ENCODE measurements at places on chromosomes 6 and 20.

GRCh38 chr20:51700809-51701285, 67.3 kb downstream of the ATP9A start:
- peak; percentile 38 for DNase-seq

- no peak for DNase-seq
These were observed 52.5 kb downstream of the ALDH5A1 start for GRCh38 chr6:24547243-24547642.

- peak; percentile 69 for DNase-seq
These were observed 80.3 kb upstream of the HTR1E start for GRCh38 chr6:86856937-86857563.

GRCh38 chr6:37704066-37704465, 6.4 kb upstream of the MDGA1 start:
- no peak for DNase-seq

DNA sequence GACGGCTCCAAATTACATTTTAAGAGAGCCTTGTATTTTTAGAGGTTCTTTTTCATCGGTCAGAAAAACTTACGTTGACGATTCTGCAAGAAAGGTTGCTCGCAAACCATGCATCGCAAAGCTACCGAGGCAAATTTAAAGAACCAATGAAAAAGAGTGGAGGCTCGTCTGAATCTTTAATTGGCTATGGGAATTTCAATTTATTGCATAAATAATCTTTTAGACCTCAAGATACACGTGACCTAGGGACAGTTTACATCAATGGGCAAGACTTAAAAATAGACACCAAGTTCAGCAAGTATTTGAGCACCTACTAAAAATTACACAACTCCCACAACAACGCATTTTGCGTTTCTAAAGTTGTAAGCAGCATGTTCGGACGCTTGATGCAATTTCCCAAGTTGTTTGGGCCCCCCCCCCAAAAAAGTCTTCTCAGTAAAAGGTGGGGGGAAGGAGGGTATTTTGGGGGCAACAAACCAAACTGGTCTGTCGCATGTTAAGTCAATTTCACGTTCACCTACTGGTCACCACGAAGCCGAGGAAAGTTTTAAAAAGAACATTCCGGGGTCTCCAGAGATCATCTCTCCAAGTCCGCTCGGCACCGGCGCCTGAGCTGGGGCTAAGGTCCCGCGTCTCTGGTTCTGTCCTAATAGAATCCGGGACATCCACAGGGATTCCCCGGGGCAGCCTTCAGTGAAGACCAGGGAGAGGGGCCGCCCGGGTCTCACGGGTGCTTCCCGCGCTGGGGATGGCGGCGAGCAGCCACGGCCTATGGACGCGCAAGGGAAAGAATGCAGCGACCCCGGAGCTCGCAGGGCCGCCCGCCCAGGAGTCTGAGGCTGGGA, 851 bp downstream of the SNX5 start:
- DNase-seq = no peak

DNA sequence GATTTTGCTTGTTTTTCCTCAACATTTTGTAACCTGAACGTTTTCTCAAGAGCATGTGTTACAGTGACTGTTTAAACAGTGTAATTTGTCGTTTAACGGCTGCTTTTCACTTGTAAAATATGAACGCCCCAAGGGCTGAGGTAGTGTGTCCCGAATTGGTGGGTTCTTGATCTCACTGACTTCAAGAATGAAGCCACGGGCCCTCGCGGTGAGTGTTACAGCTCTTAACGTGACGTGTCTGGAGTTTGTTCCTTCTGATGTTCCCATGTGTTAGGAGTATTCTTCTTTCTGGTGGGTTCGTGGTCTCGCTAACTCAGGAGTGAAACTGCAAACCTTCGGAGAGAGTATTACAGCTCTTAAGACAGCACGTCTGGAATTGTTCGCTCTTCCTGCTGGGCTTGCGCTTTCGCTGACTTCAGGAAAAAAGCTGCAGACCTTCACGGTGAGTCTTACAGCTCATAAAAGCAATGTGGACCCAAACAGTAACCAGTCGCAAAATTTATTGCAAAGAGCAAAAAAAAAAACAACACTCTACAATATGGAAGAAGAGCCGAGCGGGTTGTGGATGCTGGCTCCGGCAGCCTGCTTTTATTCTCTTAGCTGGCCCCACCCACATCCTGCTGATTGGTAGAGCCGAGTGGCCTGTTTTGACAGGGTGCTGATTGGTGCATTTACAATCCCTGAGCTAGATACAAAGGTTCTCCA, 25.1 kb upstream of the TRIM27 start:
- no peak for DNase-seq

- DNase-seq = no peak
These were observed 83.1 kb upstream of the FOXQ1 start for GRCh38 chr6:1228754-1229191.

- DNase-seq = peak; percentile 22
These were observed 512 bp downstream of the TAP1 start for GRCh38 chr6:32852844-32853540.

DNA sequence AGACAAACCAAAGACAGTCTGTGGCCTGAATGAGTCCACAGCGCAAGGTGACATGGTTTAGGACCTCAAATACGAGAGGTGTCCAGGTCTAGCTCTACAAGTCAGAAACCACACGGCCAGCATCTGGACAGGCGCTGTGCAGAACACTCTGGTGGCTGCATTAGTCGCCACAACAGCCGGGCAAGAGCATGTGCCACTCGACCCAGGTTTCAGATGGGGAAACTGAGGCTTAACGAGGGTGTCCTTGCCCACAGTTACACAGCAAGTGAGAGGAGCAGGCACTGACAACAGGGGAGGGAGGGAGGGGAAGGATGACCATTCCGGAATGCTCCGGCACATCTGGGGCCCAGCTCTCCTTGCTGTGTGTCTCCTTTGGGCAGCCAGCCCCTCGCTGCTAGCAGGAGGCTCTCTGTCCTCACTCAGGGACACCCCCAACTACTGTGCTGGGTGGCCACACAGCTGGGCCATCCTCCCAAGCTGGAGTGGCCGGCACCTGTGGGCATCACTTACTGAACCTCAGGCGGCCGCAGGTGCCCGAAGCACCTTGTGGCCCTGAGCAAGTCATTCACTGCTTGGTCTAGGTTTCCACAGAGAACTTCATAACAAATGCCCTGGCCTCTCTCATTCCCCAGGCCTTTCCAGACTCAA, 6.6 kb downstream of the DLL1 start:
- no peak for DNase-seq

GRCh38 chr6:10610289-10610688, 84.1 kb downstream of the C6orf52 start:
- no peak for DNase-seq

GRCh38 chr20:48056218-48056617, 270.9 kb upstream of the SULF2 start:
- no peak for DNase-seq

DNA sequence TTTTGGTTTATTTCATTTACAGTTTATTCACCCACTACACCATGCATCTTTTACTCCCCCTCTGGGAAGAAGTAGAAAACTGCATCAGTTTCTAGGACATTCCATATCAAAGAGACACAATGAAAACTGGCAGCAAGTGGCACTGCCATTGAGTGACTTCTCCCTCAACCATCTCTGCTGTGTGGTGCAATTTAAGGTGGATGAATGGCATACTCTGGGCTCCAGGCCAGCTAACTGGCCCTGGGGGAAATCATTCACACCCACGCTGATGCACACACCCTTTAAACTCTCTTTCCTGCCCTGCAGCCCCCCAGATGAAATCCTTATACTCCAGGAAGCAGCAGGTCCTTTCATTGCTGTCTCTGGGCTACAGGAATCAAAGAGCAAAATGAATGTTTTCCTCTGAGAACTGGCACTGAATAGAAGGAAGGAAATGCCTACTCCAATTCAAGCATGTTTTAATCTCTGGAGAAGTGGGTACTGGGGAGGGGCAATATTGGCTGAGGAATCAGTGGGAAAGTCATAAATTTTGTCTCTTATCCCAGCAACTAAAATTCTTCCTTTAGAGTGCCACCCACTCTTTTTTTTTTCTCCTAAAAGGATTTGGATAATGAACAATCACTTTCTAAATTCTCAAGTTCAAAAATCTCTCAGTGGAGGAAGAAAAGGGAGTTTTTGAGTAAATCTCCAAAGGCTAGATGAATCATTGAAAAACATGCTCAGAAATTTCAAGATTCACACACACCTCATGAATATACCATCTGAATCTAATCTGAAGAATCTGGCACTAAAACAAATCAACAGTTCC, 16.9 kb upstream of the RFPL4B start:
- DNase-seq = no peak

DNA sequence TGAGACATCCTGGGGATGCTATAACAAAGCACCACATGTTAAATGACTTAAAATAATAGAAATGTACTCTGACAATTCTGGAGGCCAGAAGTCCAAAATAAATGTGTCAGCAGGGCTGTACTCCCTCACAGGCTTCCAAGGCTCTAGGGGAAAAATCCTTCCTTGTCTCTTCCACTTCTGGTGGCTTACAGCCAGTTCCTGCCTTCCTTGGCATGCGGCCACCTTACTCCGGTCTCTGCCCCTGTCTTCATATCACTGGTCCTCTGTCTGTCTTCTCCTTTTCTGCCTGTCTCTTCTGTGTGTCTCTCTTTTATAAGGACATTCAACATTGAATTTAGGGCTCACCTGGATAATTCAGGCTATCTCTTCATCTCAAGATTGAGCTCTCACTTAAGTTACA, 155.3 kb upstream of the SYNCRIP start:
- DNase-seq = no peak

- DNase-seq = peak; percentile 52
These were observed 367.5 kb downstream of the GRIK2 start for GRCh38 chr6:101760843-101761621.

- no peak for DNase-seq
These were observed 348.1 kb downstream of the THBS2 start for GRCh38 chr6:168905451-168906090.

DNA sequence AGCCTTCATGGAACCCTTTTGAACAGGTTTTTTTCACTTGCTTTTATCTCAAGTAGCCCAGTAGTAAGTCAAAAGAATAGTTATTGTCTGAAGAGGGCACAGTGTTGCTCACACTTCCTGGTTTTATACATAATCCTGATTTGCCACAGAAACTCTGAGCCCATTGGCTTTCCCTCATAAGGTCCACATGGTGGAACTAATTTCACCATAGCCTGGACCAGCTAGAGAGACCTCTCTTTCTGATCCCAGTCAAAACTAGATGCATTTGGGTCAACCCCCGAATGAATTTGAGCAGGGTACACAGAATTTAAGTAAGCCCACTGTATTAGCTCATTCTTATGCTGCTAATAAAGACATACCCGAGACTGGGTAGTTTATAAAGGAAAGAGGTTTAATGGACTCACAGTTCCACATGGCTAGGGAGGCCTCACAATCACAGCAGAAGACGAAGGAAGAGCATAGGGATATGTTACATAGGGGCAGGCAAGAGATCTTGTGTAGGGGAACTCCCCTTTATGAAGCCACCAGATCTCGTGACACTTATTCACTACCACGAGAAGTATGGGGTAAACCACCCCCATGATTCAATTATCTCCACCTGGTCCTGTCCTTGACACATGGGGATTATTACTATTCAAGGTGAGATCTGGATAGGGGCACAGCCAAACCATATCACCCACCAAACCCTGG, 6.2 kb downstream of the RWDD2A start:
- DNase-seq = no peak

DNA sequence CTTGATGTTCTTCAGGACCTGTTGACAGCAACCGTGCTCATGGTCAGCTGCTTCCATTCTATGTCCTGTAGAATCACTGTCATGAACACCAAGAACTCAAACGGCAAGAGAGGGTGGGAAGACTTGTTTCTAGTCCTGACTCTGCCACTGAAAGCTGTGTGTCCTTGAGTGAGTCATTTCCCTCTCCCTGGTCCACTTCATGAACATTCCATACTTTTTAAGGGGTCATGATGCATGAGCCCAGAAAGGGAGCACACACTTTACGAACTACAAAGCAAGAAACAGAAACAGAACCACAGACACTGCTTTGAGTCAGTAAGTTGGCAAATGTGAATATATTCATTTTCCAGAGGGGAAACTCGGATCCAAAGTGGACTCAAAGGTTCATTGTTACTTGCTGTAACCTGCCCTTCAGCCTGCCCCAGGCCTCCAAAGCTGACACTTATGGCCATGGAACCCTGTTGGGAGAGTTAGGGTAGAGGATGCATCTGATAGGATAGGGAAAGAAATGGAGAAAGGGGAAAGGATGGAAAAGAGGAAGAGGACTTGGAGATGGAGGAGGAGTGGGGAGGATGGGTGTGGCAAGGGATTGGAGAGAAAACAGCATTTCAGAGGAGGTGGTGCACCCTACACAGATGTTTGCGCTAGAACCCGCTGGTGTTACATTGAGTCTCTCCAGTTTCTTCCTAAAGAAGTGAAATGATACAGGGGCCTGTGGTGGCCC, 129.8 kb downstream of the FOXO3 start:
- DNase-seq = peak; percentile 28

DNA sequence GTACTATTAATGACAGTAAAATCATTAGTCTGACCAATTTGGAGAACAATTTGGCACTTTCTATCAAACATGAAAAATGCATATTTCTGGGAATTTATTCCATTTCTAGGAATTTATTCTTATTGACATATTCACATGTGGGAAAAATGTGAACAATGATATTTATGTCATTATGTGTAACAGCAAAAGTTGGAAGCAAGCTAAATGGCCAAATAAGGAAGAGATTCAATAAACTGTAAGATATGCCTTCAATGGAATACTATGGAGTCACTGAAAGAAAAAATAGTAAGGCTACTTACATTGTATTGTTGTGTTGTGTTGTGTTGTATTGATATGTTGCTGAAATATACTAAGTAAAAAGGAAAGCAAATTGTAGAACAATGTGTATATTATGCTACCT, 100.5 kb upstream of the EDN1 start:
- no peak for DNase-seq

GRCh38 chr6:44245391-44245911, 1.4 kb upstream of the HSP90AB1 start:
- DNase-seq = no peak

DNA sequence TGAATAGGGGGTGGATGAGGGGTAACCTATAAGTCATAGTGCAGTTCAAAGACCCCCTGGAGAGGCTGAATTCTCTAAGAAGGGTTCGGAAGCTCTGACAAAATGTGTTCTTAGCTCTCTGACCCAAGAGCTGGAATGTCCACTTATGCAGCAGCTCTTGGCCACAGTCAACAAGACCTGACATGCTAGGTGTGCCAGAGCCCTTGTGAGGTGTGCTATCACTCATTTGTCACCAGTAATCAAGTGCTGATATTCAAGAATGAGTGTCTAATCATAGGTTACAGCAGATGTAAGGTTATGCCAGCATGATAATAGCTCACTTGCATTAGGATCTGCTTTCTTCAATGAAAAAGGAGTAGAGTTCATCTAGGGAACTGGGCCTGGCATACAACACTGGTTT, 28.1 kb downstream of the TOMM6 start:
- DNase-seq = no peak

- DNase-seq = no peak
These were observed 104.2 kb downstream of the ANKS1A start for GRCh38 chr6:34993213-34993612.

DNA sequence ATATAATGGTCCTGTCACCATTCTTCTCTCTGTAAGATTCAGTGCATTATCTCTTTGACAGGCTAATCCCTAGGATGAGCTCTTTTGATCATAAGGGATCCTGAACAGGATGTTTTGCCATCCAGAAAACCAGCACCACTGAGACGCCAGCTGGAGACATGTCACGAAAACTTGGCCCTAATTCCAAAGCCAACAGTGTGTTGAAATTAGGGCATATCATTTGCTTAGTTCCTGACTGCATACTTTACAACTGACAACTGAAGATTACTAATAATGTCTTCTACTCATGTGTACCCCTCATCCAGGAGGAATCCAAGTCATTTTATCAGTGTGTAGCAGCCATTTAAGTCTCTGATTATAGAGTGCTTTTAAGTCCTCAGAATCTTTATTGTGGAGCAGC, 243.6 kb downstream of the KCNQ5 start:
- peak; percentile 10 for DNase-seq

GRCh38 chr20:9508240-9508661, 6.1 kb upstream of the LAMP5 start:
- no peak for DNase-seq
